ENCODE measurements at places on chromosomes 1 and 21. TPM values are rescaled to one million over a fixed set of nuclear protein-coding genes. Genes with fewer than 3 reads are reported as not detected.

Gene BMP8A
- not detected for total RNA-seq

Gene TEKT2
- 0.33 TPM for total RNA-seq

Gene LMOD1
- not detected for total RNA-seq

GRCh38 chr1:44650159-44650831 is 24.0 kb downstream of the TMEM53 start:
- no peak for DNase-seq

DNA sequence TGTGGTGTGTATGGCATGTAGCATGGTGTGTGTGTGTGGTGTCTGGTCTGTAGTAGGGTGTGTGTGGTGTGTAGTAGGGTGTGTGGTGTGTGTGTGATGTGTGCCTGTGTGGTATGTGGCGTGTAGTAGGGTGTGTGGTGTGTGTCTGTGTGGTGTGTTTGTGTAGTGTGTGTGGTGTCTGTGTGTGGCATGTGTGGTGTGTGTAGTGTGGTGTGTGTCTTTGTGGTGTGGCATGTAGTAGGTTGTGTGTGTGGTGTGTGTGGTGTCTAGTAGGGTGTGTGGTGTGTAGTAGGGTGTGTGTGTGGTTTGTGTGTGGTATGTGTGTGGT is 85.5 kb downstream of the SYT2 start:
- DNase-seq, result no peak

DNA sequence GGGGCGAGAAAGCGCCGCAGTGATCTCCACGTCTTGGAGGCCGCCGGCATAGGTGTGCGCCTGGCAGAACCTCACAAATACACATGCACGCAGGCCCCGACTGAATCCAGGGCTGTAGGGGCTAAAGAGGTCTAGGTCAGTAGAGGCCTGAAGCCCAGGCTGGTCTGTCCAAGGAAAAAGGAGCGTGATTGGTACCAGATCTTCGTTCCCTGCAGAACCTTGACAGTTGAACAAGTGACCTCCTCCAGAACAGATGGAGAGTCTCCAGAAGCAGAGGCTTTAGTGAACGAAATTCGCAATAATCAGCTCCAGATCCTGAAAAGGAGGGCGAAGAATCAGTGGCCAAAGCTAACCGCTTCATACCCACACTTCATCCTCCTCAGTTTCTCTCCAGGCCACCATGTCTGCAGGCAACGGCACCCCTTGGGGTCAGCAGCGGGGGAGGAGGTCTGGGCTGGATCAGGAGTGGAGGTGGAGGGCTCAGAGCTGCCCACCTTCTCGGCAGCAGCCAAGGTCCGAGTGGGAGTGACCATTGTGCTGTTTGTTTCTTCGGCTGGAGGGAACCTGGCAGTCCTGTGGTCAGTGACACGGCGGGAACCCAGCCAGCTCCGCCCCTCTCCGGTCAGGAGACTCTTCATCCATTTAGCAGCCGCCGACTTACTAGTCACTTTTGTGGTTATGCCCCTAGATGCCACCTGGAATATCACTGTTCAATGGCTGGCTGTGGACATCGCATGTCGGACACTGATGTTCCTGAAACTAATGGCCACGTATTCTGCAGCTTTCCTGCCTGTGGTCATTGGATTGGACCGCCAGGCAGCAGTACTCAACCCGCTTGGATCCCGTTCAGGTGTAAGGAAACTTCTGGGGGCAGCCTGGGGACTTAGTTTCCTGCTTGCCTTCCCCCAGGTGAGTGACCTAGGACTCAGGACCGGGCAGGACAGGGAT is 749 bp upstream of the PEX11B start:
- DNase-seq, result no peak

GRCh38 chr1:47986761-47987200 is 10.4 kb downstream of the TRABD2B start:
- no peak for DNase-seq

- DNase-seq, result no peak
These were observed 31.3 kb downstream of the NVL start for GRCh38 chr1:224298346-224299330.

Gene SDE2
- 49.3 TPM for total RNA-seq

DNA sequence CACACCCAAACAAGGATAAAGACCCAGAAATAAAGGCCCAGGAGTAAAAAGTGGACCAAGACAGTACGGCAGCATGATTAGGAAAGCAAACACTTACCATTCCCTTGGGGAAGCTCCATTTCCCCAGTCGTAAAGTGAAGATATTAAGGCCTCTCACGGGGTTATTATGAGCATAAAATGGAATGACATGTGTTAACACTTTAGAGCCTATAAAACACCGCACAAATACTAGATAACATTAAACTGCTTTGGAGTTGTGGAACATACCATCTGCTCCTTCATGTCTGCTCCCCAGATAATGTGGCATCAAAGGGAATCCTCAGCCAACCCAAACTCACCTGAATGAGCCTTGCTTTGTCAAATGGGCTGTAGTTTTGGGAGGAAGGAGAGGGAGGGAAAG is 8.9 kb upstream of the ITLN2 start:
- no peak for DNase-seq

Gene ZNF648
- not detected for total RNA-seq

Gene ITPKB
- total RNA-seq, result 565 TPM

DNA sequence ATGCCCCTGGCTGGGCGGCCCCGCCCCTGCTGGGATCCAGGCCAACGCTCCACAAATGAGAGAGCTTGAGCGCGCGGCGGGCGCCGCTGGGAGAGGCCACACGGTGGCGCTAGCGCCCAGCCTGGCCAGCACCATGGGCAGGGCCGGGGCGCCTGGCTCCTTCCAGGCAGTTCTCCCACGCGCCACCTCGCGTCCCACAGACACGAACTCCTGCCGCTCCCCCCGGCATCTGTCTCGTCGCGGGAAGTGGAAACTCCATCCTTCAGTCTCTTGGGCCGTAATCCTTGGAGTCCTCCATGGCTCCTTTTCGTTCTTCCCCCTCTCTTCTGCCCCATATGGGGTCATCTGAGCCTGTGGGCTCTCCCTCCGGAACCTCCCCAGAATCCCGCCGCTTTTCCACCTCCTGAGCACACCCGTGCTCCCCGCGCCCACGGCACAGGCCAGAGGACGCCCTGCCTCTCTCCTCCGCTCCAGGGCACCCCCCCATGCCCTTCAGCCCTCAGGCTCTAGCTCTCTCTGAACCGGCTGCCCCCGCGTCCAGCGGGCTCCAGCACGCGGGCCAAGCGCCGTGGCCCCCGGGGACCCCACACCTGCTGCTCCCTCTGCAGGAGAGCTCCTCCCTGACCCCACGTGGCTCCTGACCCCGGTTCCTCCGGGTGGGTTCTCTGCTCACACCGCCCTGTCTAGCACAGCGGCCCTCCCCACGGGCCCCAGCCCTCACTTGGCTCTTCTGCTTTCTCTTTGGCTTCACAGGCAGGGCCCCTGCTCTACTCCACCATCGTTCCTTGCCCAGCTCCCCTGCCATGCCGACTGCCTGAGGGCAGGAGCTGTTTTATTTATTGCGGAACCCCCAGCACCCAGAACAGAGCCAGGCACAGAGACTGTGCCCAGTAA is 31.9 kb upstream of the EDN2 start:
- peak; percentile 72 for DNase-seq

Measured in CD4-positive, alpha-beta T cell (primary cell).